ENCODE measurements at places on chromosomes 4 and X.

DNA sequence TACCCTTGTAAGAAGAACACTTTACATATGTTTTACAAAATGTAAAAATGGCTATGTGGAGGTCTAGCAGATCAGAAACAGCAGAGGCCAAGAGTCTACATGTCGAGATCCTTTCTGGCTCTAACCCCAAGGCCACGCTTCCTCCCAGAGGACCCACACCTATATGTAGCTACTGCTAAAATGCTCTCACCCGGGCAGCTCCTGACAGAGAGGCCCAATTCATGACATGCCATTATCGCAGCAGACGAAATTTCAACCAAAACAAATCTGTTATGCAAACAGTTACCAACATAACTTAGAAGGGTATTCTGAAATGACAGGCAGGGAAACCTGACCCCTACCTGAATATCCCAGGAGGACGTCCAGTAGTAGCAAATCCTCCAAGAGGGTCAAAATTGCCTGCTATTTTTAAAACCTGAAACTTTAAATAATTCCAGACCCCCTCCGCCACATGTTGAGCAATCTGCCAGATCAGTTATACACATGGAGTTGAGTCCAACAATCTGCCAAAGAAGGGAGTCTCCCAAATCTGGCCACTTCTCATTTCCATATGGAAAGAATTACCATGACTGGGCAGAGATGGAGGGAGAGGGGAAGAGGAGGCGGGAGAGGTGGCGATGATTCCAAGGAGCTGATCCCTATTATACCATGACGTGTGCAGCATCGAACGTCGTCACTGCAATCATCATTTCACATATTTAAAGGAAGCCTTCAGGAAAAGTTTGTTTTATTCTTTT, 192.9 kb upstream of the TBL1X start:
- peak; percentile 49 for DNase-seq

DNA sequence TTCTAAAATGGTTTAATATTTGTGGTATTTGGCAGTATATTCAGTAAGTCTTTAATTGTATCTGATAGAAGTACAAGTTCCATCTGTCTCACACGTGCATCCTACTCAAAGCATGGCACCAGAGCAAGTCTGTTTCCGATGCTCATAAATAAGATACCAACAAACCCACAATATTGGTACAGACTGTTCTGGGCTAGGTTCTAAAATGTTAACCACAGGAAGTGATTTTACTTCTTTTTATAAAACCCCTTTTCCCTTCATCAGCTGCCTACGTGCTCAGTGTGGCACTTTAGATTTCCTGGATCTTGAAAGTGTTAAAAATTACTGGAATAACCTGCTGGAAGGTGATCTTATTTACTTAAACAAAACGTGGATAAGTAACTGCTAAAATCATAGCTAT, 165.1 kb downstream of the CFAP299 start:
- peak; percentile 7 for DNase-seq

DNA sequence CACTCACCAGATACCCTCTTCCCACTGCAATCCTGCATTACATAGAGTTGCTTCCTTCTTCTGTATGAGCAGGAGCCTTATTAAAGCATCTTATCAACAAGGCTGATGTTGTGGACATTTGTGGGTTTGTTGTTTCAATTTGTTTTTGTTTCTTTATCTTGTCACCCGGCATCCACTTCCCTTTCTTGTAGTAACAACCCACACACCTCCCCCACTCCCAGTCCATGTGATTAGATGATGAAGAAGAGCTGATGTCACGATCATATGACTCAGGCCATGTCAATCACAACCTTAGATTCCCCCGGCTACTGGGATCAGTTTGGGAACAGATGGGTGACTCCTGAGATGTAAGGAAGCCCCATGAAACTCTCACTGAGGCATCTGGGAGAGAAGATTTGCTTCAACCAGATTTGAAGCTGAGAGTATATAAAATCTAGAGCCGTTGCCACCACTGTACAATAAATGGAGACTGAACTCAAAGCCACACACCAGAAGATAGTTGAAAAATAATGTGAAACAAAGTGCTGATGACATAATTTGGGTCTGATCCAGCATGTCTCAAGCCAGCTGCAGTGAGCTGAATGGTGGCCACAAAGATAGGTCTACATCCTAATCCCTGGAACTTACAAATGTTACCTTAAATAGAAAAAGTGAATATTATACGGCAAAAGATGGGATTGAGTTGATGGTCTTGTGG, 34.1 kb upstream of the SRD5A3 start:
- DNase-seq, result no peak

DNA sequence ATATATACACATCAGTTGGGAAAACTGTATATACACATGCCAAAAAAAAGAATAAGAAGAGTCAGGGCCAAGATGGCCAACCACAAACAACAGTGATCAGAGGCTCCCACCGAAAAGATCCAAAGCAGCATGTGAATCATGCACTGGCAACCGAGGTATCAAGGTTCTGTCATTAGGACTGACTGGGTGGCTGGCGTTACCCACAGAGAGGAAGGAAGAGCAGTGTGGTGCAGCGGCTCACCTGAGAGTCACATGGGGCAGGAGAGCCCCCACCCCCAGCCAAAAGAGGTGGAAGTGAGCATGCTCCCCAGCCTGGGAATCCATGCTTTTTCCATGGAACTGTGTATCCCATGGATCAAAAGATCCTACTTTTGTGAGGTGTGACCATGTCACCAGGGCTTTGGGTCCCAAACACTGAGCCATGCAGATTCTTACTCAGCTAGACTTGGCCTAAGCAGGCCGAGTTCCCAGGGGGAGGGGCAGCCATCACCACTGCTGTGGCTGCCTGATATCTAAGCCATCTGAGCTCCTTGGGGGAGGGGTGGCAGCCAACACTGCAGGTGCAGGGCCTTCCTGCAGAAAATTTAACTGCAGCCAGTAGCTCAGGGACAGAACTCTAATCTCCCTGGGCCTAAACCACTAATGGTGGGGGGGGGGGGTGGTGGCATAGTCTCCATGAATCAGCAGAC, 52.8 kb downstream of the P2RY10 start:
- DNase-seq, result no peak

DNA sequence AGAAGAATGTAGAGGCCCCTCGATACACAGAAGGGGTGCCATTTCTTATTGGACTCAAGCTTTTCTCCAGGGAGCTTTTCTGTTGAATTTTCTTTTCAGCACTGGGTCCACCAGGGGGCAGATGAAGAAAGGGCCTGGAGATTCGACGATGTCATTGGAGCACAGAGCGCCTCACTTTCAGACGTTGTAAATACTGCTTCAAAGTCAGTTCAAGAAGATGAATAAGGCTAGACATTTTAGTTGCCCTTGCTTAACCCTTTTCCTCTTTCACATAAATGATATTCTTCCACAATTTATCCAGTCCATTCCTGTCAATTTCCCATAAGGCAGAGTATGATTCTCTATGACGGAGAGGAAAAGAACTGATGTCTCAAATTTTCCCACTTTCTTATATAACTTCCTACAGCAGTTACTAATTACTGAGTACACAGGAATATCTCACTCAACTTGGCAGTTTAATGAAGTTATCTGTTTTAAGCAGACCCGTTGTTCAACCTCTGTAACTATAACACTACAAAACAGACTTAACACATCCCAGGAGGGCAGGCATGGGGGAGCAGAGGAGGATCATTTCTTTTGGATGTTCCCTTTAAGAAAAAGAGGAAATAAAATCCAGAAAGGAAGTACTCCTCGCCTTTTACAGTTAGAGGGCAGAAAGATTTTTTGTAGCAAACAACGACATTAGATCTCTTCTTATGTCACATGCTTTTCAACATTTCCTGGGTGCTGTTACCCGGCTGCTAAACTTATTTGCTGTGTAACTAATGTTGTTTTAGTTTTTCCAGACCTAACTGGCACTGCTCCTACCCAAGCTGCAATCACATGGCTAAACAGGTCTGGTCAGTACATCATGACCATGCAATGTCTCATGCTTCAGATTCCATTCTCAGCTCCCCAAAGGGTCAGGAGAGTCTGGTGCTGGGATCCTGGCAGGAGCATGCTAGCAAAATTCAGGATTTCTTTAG, 12.2 kb upstream of the CENPU start:
- peak; percentile 86 for DNase-seq

GRCh38 chrX:117487421-117487820, 629.2 kb downstream of the KLHL13 start:
- DNase-seq, result no peak
